ENCODE measurements at places on chromosomes 12 and 14.

GRCh38 chr12:100955139-100955538 lies 160.6 kb downstream of the ANO4 start:
- no peak for DNase-seq

DNA sequence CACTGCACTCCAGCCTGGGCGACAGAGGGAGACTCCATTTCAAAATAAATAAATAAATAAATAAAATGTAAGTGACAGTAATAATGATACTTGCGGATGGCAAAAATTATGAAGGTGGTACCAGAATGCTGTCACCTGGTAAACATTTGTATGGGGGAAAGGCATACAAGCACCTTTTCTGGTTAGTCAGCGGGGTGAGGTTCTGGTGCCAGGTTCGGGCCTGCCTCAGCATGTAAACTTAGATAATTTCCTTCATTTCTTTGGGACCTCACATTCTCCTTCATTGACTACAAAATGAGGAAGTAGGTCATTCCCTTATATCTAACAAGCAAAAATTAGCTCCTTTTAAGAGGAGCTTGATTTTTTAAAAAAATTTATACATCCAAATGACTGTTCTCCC lies 10.8 kb downstream of the VTI1B start:
- DNase-seq: no peak

- DNase-seq: no peak
These were observed 3.3 kb downstream of the P2RX2 start for GRCh38 chr12:132621657-132622435.

- DNase-seq: peak; percentile 31
These were observed 512 bp downstream of the PDE1B start for GRCh38 chr12:54549774-54550451.

- no peak for DNase-seq
These were observed 3.7 kb upstream of the AQP6 start for GRCh38 chr12:49969027-49969426.

- no peak for DNase-seq
These were observed 1400.9 kb upstream of the FLRT2 start for GRCh38 chr14:84129007-84129406.

DNA sequence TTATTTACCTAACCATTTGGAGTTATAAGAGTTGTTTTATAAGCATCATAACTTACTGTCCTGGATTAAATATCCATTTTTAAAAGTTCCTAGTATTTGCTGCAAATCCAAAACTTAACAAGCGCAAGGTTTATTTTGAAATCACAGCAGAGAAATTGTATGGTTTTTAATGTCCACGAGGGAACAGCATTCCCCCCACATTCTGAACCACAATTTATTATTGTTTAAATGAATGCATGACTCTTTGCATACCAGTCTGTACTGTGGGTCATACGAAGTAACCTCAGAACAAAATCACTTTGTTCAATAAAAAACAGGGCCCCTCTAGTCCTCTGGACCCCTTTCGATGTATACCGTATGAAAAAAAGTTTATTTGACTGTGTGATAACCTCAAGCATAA lies 75.9 kb downstream of the DACT1 start:
- DNase-seq: no peak

GRCh38 chr14:56797003-56797568 lies 13.2 kb downstream of the OTX2 start:
- no peak for DNase-seq

DNA sequence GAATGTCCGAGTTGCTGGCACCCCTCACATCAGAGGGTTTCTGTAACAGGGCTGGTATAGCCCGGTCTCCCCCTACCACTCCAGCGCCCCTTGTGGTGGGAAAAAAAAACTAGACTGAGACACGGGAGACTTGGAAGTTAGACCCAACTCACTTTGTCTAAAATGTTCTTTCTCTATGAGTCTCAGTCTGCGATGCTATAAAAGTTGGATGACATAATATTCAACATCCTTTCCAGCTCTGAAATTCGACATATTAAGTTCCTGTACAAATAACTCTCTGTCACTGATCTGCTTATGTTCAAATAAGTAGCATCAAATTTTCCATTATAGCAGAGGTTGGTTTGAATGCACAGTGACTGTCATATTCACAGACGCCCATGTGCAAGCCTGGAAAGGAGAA lies 25.7 kb upstream of the TC2N start:
- DNase-seq: no peak

DNA sequence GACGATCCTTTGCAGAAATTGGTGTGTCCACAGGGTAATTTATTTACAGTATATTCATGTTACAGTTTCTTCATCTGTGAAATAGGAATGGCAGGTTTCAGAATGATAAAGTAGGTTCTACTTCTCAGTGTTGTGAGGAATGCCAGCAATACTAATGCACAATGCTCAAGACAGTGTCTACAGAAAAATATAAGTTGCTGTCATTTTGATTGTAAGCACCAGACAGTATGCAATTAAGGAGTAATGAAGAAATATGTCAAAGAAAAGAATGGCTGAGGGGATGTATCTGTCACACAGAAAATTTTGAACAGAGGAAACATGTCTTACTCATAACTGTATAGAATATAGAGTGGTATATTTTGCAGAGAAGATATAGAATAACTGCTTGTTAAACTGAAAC lies 525.4 kb downstream of the GALC start:
- DNase-seq: no peak

GRCh38 chr12:75739912-75740311 lies 228.5 kb upstream of the KRR1 start:
- no peak for DNase-seq

- DNase-seq: no peak
These were observed 157.4 kb downstream of the LRRK2 start for GRCh38 chr12:40382217-40382616.

DNA sequence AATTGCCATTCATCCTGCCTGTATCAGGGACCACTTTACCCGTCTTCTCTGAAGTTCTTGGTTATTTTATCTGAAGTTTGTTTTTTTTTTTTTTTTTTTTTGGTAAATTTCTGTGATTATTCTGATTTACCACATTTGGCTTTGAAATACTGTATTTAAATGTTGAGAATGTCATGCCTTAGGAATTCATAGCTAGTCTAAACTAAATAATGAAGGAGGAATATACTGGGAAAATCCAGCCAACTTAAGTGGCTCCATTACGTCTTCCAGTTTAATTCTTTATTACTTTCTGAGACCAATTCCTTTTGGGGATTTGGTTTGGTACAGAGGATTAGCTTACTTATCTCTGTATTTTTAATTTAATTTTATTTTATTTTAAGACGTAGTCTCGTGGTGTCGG lies 60.3 kb upstream of the KCNMB4 start:
- no peak for DNase-seq

- DNase-seq: no peak
These were observed 297.5 kb downstream of the RPAP3 start for GRCh38 chr12:47408171-47408871.

GRCh38 chr12:53101931-53102781 lies 1.1 kb upstream of the SOAT2 start:
- DNase-seq: no peak

DNA sequence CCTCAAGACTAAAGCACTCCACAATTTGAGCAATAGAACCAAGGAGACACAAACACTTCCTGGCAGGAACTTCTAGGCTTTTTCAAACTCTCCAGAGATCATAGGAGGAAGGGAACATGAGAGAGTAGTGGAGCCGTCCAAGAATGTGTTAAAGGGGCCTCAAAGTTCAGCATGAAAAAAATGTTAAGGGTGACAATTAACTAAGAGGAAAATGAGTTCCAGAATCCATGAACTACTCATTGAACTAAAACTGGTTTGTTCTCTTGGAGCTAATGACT lies 122.0 kb downstream of the WIF1 start:
- DNase-seq: no peak

GRCh38 chr12:39332661-39333175 lies 110.2 kb downstream of the KIF21A start:
- DNase-seq: no peak

DNA sequence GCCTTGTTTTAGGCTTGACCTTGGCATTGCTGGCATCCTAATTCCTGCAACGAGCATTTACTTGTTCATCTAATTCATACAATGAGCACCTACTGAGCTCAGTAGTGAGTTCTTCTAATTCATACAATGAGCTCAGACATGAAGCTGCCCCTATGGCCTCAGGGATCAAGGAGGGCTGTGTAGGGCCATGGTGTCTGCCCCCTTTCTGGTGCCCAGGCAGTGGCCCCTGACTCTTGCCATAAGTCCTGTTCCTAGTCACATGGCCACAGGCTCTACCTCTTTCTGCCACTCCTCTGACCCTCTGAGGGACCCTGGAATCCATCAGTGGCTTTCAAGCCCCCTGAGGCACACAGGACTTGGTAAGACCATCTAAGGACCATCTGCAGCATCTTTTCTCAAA lies 148.8 kb downstream of the ZFP36L1 start:
- DNase-seq: no peak

GRCh38 chr12:105921872-105922669 lies 216.7 kb downstream of the NUAK1 start:
- no peak for DNase-seq

DNA sequence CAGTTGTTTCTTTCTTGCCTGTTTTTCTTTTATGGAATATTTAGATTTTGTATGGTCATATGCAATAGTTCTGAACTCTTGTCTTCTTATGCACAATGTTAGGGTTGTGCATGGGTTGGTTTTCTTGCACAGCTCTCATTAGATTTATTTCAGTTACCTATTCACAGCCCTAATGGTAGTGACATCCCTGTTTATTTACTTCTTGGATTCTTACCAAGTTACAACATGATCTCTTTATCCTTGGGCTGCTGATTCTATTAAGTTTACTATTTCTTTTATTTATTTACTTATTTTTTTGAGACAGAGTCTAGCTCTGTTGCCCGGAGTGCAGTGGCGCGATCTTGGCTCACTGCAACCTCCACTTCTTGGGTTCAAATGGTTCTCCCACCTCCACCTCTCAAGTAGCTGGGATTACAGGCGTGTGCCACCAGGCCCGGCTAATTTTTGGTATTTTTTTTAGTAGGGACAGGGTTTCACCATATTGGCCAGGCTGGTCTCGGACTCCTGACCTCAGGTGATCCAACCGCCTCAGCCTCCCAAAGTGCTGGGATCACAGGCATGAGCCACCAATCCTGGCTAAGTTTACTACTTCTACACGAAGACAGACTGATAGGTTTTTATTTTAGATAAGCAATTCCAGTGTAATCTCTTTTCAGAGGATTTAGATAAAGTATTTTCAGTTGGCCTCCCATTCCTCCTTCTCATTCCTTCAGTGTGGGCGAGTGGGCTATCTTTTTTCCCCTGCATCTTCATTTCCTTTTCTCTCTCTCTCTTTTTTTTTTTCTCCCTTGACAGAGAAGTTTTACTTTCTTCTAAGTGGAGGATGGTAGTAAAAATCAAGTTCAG lies 395.1 kb upstream of the RGS6 start:
- no peak for DNase-seq

DNA sequence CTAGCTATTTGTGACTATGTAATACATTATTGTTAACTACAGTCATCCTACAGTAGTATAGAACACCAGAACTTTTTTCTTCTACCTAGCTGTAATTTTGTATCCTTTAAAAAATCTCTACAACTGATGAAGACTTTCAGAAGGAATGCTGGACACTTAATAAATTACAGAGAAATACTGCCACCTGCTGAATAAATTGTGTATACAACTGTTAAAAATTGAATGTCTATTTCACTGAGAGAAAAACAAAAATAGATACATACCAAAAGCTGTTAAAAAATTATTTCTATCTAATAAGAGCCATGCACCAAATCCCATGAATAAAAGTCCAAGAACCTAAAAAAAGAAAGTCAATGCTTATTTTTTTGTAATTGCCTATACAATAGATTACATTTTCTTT lies 6.6 kb downstream of the TSPAN19 start:
- DNase-seq: no peak

- DNase-seq: no peak
These were observed 31.5 kb downstream of the SCN8A start for GRCh38 chr12:51622564-51622963.

DNA sequence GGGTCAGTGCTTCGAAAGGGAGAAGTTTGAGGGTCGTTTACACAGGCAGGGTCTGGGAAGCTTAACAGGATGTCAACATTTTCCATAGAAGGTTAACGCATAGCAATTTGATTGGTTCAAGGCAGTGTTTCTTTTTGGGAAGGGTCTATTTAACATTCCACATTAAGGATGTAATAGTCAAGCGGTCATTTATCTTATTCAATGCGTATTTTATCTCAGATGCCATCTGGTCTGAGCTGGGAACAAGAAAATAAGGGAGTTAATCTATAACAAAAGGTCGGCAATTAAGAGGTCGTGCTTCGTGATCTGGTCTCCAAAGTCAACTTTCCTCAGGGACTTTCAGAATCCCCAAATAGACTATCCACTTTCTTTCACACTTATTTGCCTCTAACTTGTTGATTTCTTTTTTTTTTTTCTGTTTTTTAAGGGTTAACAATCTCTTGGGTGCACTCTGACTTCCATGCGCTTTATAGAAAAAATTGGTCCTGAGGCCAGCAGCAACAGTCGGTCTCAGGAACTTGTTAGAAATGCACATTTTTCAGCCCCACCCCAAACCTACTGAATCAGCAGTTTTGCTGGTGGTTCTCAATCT lies 550 bp upstream of the RESF1 start:
- DNase-seq: no peak

DNA sequence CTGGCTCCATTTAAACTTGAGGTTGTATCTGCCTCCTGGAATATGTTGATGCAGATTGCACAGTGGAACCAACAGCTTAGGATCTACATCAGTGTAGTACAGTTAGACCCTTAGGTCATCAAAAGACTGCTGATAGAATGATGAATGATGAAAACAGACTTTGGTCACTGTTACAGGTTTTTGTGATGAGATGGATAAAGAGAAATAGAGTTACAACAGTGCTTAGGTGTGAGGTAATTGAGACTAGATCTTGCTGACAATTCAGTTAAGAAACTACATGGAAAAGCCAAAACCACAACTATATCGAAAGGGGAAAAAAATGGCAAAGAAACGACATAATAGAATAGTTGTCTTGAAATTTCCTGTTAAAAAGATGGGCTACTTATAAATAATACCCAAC lies 145.7 kb upstream of the LMNTD1 start:
- no peak for DNase-seq

GRCh38 chr12:10354502-10354901 lies 35.3 kb downstream of the KLRK1 start:
- DNase-seq: no peak

DNA sequence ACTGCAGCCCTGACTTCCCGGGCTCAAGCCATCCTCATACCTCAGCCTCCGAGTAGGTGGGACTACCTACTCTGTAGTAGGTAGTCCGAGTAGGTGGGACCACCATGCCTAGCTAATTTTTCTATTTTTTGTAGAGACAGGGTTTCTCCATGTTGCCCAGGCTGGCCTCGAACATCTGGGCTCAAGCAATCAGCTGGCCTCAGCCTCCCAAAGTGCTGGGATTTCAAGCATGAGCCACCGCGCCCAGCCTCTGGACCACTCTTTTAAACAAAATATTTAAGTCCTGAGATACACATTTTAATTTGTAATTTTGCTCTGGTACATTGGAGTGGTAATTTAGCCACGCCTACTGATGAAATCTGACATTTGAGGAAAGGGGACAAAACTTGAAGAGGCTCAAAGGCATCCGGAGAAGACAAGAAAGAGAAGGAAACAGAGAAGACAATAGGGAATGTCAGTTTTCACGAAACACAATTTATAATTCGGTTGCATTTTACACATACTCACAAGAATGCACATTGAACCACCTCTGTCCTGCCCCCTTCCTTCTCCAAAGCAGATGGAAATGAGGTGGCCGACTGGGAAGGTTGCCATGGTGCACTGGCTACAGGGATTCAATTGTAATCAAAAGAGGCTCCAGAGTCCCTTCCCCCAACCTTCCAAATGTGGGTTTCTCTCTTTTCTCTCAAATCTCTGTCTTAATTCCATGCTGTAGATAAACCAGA lies 9.7 kb upstream of the TUBA1A start:
- no peak for DNase-seq

- DNase-seq: peak; percentile 49
These were observed 27.4 kb upstream of the GUCY2C start for GRCh38 chr12:14723763-14724162.

GRCh38 chr12:24591715-24592440 lies 357.0 kb downstream of the BCAT1 start:
- DNase-seq: no peak

Data from activated naive CD4-positive, alpha-beta T cell treated with Interleukin-2 at 50 U/mL for 16 hours (primary cell).